ENCODE measurements at places on chromosomes 6 and 20. TPM values are rescaled to one million over a fixed set of nuclear protein-coding genes. Genes with fewer than 3 reads are reported as not detected.

DNA sequence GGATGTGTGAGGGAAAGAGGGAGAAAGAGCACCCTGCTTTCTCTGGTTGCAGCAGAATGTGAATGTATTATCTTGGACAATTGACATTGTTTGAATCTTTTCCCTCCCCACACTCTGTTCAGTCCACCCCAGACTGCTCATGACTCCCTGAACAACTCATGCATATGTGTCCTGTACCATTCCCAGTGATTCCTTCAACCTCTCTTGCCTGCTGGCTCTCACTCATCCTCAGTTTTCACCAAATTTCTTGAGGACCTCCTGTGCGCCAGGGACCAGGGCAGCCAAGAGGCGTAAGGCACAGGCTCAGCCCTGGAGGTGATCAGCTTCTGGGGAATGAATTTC is 5.4 kb downstream of the NOX3 start:
- DNase-seq: no peak
- H3K4me1 ChIP-seq: no peaks in the 10 kb centered on the region
- no peaks in the 10 kb centered on the region for H3K27me3 ChIP-seq
- no peaks in the 10 kb centered on the region for H3K36me3 ChIP-seq

GRCh38 chr20:6421321-6422248 is 298.8 kb upstream of the FERMT1 start:
- no peaks in the 10 kb centered on the region for H3K36me3 ChIP-seq
- H3K4me1 ChIP-seq: no peaks in the 10 kb centered on the region

DNA sequence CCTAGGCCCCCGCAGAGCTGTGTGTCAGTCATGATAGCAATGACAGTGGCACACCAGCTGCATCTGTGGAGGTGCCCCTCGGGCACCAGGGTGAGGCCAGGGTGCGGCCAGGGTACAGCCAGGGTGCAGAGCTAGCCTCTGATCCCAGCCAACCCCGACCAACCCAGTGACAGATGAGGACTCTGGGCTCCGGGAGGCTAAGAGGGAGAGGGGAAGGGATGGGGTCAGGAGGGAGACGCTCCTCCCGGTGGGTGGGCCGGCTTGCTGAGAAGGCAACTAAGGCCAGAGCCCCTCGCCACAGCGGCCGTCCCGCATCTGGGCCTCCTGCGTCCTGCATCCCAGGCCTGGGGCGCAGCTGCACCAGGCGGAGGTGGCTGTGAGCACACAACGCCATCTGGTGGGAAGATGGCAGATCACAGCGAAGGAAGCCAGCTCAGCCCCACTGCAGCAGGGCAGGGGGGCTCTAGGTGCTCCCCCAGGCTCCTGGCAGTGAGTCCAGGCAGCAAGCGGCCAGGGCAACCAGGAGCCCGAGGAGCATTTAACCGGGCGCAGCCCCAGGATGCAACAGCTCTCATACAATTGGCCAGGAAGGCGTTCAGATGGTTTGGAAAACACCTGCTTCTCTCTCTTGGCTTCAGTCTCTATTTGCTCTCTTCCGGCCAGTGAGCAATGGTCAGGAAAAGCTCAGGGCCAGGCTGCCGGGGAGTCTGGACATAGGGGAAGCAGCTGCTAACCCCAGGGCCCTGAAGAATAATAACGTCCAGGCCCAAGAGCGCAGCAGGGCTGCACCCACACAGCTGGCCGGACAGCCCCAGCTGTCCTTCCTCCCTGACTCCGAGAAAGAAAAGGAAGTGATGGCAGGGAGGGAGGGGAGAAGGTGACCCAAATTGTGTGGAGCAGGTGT is 169.4 kb downstream of the TAF4 start:
- H3K27ac ChIP-seq: no peak overlapping the region
- no peak for DNase-seq
- H3K4me3 ChIP-seq: no peak overlapping the region
- H3K36me3 ChIP-seq: no peaks in the 10 kb centered on the region
- no peaks in the 10 kb centered on the region for H3K4me1 ChIP-seq

- H3K4me1 ChIP-seq: peaks cover 21% of the 10 kb centered on the region
- peak overlapping the region; percentile 19 for H3K4me3 ChIP-seq
- DNase-seq: peak; percentile 76
- no peaks in the 10 kb centered on the region for H3K27me3 ChIP-seq
- peaks cover 18% of the 10 kb centered on the region for H3K36me3 ChIP-seq
- H3K27ac ChIP-seq: peak overlapping the region; percentile 58
These were observed 5.8 kb downstream of the BTN3A3 start for GRCh38 chr6:26445934-26446667.

DNA sequence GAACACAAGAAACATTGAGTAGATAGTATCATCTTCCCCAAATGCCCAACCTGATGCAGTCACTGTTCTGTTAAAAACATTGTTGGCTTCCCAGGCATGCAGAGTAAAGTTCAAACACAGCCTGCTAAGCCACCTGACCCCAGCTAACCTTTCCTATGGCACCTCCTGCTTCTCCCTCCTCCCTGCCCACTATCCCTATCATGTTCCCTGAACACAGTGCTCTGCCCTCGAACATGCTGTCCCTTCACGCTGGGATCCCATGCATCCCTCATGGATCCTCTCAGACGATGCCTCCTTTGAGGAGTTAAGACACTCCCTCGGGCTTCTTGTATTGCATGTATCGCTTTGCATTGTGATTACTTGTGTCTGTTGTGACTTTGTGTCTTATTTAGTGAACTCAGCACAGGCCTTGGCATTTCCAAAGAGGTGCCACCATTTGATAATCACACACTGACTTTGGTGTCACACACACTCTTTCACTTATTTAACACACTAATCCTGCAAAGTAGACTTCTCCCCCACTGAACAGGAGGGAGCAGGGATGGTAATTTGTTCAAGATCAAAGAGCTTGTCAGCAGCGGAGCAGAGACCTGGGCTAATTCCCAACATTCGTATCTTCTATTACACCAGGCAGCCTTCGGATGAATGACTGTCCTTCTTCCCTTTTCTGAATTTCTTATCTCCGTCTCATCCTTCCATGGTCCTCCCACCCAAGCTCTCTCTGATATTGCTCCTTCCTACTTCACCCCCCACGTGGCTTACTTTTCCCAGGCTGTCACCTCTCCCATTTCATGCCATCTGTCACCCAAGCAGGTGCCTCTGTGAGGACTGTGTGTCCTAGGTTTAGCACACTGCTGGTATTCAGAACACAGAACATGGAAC is 28.3 kb upstream of the SMIM29 start:
- no peak overlapping the region for H3K27ac ChIP-seq
- no peak overlapping the region for H3K4me3 ChIP-seq

- no peaks in the 10 kb centered on the region for H3K27me3 ChIP-seq
- DNase-seq: no peak
- H3K27ac ChIP-seq: no peak overlapping the region
- no peaks in the 10 kb centered on the region for H3K4me1 ChIP-seq
These were observed 19.3 kb upstream of the SLC17A4 start for GRCh38 chr6:25735261-25735660.

- H3K36me3 ChIP-seq: no peaks in the 10 kb centered on the region
- no peak overlapping the region for H3K4me3 ChIP-seq
- DNase-seq: no peak
- peaks cover 3% of the 10 kb centered on the region for H3K4me1 ChIP-seq
- H3K27ac ChIP-seq: no peak overlapping the region
- H3K27me3 ChIP-seq: no peaks in the 10 kb centered on the region
These were observed 3.3 kb upstream of the APMAP start for GRCh38 chr20:24995741-24996448.

Gene CALHM5
- polyA plus RNA-seq: not detected

Gene PPP1R14C
- 0.42 TPM for polyA plus RNA-seq
